Stimulated activated CD8-positive, alpha-beta memory T cell treated with anti-CD3 and anti-CD28 coated beads, Interleukin-2, amount 100 ng/mL, for 1 hour (primary cell): ENCODE measurements at places on chromosomes 3 and 15.

- no peak for DNase-seq
These were observed 46.9 kb downstream of the ZNF710 start for GRCh38 chr15:90047956-90048575.

DNA sequence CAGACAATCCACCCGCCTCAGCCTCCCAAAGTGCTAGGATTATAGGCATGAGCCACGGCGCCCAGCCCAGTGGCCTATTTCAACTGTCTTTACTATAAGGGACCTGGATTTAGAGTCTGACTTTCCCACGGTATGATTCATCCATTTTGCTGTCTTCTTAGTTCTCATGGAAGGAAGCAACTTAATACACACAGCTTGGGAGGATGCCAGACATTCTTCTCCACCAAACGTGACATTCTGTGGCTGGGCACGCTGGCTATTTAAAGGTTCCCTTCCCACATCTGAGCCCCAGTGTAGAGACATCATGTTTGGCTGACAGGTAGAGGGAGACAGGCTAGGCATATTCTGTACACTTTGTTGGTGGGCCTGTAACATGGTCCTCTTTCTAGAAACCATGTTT, 26.2 kb downstream of the FAM43A start:
- DNase-seq: no peak

DNA sequence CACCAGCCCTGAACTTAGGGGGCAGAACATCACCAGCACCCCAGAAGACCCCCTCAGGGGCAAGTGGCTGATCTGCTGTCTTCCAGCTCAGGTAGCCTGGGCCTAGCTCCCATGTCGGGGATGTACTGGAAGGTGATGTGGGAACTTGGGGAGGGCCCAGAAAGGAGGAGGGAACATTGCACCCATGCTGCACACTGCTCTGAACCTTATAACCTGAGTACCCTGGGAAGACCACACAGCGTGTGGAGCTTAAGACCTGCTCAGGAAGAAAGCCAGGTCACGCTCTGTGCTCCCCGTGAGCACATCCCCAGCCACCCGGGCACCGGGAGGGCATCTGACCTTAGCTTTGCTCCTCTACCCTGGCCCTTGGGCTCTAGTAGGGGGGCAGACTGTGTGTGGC, 159.4 kb downstream of the ATP10A start:
- DNase-seq: no peak

DNA sequence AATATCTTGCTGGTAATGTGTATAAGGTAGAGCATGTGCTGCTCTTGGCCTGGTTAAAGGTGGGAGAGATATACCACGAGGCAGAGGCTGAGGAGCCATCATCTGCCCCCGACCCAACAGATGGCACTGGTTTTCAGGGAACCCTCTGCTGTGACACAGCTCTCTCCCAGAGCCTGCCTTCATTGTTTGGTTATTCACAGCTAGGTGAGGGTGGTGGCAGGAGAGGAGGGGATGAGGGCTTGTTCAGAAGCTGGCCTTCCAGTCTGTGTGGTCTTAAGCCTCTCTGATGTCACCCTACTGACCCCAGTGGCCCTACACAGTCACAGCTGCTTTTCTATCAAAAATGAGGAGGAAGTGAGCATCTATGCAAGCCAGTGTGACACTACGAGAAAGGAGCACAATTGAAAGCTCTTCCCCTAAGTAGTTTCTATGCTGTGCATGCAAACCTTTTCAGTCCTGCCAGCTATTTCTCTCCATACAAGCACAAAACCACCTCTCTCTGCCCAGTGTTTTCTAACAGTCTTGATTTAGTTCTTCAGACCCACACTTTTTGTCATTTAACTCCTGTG, 258.4 kb upstream of the AGTR1 start:
- DNase-seq: no peak

- no peak for DNase-seq
These were observed 126.3 kb upstream of the PLAAT1 start for GRCh38 chr3:193114431-193115340.

DNA sequence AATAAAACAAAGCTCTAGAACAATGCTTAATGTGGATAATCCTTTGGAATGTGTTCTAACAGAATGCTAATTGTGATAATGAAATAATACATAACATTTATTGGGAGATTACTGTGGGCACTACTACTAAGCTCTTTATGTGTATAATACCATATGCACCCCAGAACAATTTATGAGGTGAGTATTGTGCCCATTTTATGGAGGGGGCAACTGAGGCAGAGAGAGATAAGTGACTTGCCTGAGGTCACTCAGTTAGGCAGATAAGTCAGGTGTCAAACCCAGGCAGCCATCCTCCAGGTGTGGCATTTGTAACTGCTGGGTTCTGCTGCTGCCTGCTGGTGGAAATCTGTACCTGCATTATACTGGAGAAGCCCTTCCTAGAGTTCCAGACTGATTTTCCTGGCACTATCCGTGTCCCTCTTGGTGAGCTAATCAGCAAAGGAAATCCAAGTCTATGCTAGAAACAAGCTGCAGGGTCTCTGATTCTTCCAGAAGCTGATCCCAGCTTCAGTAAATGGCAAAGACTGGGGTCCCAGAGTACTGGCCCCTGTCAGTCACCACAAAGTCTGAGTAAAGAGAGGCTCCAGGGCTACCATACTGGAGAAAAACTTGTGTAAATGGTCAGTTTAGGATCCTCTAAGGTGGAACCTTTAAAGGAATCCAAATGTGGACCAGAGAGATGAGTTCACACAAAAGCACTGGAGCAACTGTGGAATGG, 22.6 kb upstream of the RBP1 start:
- no peak for DNase-seq

GRCh38 chr3:185521349-185522138, 22.7 kb upstream of the TMEM41A start:
- DNase-seq: no peak

DNA sequence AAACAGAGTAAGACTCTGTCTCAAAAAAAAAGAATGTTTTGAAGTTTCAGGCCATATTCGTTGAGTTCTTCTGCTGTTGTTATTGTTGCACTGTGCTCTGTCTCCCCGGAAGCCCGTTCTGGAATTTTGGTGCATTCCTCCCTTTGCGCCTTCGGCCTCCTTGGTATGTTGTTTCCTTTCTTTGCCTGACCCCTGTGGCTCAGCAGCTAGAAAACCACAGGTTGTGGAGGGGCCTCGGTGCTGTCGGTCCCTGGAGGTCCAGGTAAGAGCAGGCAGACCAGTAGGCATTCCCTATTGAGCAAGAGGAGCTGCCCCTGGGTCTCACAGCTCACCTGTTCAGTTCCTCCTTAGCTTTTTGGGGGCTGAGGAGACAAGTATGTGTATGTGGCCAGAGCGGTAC, 51.0 kb upstream of the DLG1 start:
- DNase-seq: no peak

- DNase-seq: no peak
These were observed 409.1 kb upstream of the ATP11B start for GRCh38 chr3:182384221-182384620.
